Right ventricle myocardium superior (tissue), 1 donor: ENCODE measurements at places on chromosomes 4 and X.

GRCh38 chr4:184806711-184807110 is 19.1 kb downstream of the ACSL1 start:
- no peak for DNase-seq

- DNase-seq, result no peak
Measured at GRCh38 chr4:5292101-5292500, 240.8 kb downstream of the STK32B start.

- no peak for DNase-seq
Measured at GRCh38 chr4:120622601-120623000, 299.9 kb downstream of the PRDM5 start.

DNA sequence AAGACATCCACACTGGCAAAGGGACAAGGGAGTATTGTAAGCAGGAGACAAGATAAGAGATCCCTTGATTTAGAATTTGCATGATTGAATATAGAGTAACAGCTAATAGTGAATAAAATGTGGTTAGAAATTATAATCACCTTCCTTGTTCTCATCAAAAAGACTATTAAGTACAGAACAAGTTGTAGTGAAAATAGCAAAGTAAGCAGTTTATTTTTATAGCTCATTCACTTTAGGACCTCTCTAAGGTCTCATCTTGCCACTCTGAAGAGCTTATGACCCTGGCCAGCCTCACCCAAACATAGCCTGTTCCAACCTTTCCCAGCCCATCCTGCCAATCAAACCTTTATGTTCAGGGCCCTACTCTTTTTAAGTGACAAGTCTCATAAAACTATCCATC is 30.6 kb downstream of the MID2 start:
- no peak for DNase-seq

GRCh38 chrX:29435396-29435795 is 780.0 kb upstream of the MAGEB2 start:
- DNase-seq, result no peak

GRCh38 chr4:60259781-60260180 is 940.3 kb upstream of the ADGRL3 start:
- no peak for DNase-seq

DNA sequence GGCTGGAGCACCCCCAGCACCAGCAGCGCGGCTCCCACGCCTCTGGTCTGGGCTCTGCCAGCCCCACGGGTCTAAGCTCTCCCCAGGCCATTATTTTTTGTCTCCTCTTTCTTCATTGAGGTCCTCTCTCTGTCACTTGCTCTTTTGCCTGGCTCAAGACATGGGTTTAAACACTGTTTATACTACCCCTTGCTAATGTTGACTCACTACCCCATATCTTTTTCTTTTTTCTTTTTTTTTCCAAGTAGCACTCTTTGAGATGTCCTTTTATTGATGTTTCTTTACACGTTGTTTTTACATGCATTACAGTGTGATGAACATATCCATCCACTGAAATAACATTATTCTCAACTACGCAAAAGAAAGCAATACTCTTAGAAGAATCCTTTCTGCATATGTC is 1.7 kb upstream of the ERVMER34-1 start:
- no peak for DNase-seq

GRCh38 chrX:128973033-128973432 is 550.3 kb downstream of the SMARCA1 start:
- DNase-seq, result no peak

- no peak for DNase-seq
Measured at GRCh38 chr4:182758273-182758672, 158.9 kb downstream of the DCTD start.

GRCh38 chr4:119632216-119632615 is 3.6 kb upstream of the PDE5A start:
- DNase-seq, result no peak

DNA sequence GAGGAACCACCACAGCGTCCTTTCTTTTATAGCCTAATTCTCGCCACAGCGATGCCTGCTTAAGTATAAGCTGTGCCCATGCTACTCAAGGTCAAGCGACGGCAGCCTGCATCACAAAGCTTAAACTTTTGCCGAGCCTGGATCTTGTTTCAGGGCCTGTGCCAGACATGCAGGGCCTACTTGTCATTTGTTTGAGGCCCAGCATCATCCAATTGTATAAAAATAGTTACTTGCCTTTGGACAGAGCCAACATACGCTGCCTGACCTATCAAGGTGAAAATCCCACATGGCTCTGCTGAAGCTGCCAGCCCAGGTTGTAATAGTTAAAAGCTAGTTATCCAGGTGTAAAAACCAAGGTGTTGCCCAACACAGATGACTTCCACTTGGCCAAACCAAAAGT is 107.1 kb downstream of the TMEM131L start:
- peak; percentile 71 for DNase-seq

DNA sequence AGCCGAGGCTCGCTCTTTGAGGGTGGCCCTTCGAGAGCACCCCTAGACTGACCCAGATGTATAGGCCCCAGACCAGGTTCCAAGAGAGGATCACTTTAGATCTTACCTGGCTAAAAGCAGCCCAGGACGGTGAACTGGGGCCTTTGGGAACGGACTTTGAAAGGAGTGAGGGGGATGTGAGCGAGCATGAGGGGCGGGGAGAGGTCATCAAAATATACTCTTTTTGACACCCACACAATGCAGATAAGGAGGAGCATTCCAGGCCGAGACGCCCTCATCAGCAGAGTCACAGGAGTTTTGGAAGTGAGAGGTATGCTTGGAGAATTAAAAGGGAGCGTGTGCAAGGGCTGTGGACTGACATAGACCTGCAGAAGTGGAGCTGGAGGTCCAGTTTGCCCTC is 528 bp downstream of the NSDHL start:
- DNase-seq, result no peak

GRCh38 chr4:107220976-107221375 is 184.9 kb upstream of the DKK2 start:
- no peak for DNase-seq

- no peak for DNase-seq
Measured at GRCh38 chrX:22538580-22538979, 265.9 kb downstream of the CBLL2 start.

DNA sequence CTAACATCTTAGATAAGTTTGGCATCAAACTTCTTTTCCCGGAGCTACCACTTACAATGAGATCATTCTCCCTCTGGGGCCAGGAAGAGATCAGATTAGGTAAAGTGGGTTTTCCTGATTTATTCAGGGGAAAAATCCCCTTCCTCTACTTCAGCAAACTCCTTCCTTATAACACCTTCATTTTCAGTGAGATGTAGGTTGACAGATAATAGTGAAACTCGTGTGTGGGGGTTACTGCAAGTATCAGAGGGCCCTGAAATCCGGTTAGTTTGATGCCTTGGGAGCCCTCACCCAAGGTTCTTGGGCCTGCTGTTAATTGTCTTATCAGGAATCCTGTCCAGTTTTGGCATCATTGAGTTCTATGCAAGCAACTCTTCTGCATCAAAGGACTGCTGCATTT is 10.8 kb downstream of the FTHL17 start:
- no peak for DNase-seq

- DNase-seq, result no peak
Measured at GRCh38 chr4:137952116-137952515, 290.0 kb downstream of the SLC7A11 start.

DNA sequence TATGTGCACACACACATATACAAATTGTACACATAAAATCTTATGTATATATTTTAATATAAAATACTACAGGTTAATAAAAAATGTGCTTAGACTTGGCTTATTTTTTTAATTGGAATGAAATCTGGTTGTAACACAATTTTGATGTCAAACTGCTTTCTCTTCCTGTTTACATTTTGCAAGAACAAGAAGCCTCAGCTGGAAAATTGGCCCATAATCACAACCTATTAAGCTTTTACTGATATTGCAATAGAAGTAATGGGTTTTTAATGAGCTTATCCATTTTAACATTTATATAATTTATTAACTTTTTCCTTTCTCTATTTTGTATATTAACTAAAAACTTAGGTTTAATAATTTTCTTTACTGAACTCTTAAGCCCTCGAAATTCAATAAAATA is 165.9 kb downstream of the PCDH10 start:
- DNase-seq, result no peak

DNA sequence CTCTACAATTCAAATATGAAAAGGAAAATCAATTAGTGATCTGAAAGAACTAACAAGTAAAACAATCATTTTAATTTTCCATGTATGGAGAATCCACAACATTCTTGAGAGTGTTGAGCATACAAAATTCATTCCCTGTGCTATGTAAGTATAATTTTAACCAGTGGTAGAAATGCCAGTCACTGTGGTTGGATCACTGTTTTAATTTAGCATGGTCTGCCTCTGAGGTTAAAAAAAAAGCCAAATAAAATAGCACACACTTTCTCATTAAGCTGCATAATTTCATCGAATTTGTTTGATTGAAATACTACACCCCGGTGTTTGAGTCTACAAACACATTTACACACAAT is 185.5 kb upstream of the STS start:
- DNase-seq, result no peak

DNA sequence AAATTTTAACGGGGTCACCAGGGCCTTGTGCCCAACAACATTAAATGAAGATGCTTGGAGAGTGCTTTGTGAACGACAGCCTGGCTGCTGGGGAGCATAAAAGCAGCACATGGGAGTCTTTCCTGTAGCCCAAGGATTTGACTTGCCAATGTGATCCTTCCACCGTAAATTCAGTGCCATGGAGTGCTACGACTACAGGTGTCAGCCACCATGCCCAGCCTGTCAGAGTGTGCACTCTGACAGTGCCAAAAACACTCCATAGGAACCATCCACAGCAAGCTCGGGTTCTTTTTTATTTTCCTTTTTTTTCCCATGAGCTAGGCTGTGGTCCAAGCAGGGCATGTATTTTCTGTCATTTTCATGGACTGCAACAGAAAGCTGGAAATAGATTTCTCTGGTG is 156.9 kb downstream of the NLGN4X start:
- no peak for DNase-seq

DNA sequence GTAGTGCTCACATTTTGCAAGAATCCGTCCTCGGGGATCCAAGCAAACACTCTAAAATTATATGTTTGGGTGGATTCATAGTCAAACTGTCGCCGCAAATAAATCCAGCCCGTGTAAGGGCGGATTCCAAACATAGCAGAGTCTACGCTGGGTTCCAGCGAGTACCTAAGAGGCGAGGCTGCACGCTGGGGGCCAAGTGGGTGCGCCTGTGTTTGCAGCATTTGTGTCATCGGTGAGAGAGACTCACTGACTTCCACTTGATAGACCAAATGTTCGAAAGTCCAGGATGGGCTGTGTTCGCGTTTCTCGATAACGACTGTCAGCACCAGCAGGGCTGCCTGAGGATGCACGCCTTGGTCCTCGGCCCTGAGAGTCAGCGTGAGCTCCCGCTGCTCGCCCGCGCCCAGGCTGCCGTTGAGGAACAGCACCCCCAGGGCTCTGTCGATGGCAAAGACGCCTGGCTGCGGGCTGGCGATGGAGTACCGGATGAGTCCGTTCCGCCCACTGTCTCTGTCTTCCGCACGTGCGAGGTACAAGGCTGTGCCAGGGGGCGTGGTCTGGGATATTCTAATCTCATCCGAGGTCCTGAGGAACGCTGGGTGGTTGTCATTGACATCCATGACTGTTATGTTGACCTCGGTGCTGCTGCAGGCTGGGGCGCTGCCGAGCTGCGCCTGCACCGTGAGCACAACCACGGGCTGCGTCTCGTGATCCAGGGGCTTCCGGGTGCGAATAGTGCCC is 158.7 kb downstream of the DCHS2 start:
- peak; percentile 41 for DNase-seq

DNA sequence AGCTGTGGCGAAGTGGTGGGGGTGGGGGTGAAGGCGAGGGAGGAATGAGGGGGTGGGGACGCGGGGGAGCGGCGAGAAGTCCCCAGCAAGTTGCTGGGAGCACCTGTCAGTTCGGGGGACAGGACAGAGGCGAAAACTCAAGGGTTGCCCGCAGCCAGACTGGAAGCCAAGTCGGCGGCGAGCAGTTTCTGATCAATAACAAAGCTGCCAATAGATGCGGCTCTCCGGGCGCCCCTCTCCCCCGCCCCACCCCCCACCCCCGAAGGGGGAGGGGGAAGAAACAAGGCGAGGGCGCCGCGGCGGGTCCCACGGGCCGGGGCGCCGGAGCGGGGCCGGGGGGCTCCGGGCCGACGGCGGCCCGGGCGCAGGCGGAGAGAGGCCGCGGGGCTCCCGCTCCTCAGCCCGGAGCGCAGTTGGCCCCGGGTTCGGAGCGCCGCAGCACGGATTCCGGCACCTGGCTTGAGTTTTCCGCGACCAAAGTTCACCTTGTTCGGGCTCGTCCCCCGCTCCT is 379 bp downstream of the PDGFC start:
- peak; percentile 55 for DNase-seq

- DNase-seq, result no peak
Measured at GRCh38 chr4:5662555-5662954, 45.8 kb downstream of the EVC2 start.

DNA sequence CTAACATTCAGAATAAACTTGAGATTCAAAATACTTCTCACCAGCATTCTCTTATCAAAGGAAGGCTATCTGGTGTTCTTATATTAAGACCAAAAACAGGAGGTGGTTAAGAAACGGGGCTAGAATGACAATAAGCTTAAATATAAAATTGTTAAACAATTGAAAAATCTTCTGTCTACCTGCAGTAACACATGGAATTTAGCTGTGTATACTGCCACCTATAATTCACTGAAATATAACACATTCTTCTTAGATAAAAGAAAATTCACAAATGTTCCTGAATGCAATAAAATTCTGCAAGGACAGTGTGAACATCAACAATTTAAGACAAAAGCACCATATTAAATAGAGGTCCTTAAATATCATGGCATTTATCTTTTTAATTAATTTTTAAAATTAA is 11.5 kb upstream of the PCDH10 start:
- DNase-seq, result no peak

DNA sequence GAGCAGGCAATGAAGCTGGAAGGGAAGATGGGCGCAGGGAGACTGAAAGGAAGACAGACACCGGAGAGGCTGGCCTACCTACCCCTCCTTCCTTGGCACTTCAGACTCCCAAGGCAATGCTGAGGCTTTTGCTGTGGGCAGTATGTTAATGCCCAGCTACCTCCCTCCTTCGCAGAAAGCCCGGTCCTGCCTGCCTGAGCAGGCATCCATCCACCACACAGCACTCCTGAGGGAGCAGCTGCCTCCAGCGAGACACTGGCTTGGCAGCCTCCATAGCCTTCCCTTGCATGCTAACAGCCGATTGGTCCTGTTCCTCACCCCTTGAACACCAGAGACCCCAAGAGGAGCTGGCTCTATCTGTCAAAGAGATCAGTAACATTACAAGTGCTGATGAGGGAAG is 14.4 kb downstream of the GABRQ start:
- DNase-seq, result no peak

DNA sequence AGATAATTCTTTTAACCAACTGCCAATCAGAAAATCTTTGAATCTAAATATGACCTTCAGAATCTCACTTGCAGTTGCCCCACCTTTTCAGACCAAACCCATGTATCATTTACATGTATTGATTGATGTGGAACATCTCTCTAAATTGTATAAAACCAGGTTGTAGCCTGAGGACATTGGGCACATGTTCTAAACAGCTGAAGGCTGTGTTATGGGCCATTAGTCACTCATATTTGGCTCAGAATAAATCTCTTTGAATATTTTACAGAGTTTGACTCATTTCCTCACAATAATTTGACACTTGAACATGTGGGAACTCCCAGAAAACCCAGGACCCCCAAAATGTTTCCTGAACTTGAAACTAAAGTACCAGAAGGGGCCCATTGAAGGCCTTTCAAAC is 58.7 kb downstream of the UGT2B10 start:
- no peak for DNase-seq
